ENCODE measurements at places on chromosomes 4 and X. TPM values are rescaled to one million over a fixed set of nuclear protein-coding genes. Genes with fewer than 3 reads are reported as not detected.

GRCh38 chr4:141247430-141247780 is 26.7 kb downstream of the ZNF330 start:
- no peak for DNase-seq

The CT83 gene
- total RNA-seq, result not detected

DNA sequence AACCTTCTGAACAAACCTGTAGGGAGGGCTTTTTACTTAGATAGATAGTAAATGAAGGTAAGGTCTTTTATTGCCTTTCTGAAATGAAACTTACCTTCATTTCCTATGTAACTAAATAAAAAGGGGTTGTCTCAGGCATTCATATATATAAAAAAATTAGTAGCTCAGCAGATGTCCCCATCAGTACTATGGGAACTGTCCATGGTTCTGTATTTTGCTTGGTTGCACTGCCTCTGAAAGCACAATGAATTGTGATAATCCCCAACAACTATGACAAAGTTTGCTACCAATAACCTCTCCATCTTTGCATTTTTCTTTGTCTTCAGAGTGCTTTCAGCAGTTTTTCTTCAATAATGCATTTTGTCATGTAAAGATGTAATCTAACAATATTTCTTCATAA is 222.4 kb downstream of the SLIT2 start:
- DNase-seq, result no peak

The ENPP6 gene
- total RNA-seq, result 0.24 TPM

DNA sequence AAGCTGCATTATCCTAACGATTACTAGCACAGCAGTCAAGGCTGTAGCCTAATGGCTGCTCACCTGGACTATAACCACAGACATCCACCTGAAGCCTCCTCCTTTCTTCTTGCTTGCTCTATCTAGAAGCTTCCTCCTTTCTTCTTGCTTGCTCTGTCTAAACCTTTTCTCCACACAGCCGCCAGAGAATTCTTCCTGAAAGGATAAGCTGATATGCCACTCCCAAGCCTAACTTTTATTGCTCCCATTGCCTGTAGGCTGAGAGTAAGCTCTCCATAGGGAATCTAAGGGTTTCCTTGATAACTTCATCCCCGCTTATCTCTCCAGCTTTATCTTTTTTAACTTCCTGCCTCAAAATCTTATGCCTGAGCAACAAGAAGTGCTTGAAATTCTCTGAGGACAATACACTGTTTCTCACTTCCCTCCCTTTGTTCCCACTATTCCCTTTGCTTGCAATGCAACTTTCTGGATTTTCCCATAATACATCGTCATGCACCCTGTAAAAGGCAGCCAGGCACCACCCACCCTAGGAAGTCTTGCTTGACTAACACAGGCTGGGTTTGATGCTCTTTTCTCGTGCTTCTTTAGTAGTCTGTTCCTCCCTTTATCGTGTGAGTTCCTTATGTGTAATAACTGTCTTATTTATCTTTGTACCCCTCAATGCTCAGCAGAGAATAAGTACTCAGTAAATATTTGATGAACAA is 1.4 kb upstream of the LRIT3 start:
- no peak for DNase-seq

- no peak for DNase-seq
Measured at GRCh38 chrX:124190440-124190839, 142.0 kb upstream of the TEX13D start.

- no peak for DNase-seq
Measured at GRCh38 chr4:168118116-168118655, 25.8 kb downstream of the ANXA10 start.
